ENCODE measurements at places on chromosomes 3 and 15.

DNA sequence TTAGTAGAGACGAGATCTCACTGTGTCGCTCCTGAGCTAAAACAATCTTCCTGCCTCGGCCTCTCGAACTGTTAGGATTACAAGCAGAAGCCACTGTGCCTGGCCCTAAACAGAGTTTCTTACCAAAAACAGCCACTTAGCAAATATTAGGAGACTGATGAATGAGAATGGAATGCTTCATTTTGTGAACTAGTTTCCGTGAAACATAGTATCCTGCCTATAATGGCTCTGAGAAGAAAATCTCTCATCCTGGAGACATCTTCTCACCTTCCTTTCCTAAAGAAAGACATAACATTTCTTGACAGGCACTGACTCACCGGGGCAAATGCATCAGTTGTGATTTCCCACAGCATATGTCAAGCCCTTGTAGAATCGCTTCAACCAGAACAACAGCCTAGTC, 44.9 kb downstream of the GJD2 start:
- H3K4me3 ChIP-seq = no peak overlapping the region
- H3K4me1 ChIP-seq = peaks cover 6% of the 10 kb centered on the region
- H3K27me3 ChIP-seq = no peaks in the 10 kb centered on the region
- H3K36me3 ChIP-seq = no peaks in the 10 kb centered on the region
- no peak overlapping the region for H3K27ac ChIP-seq
- DNase-seq = no peak

- H3K4me3 ChIP-seq = no peak overlapping the region
- peaks cover 5% of the 10 kb centered on the region for H3K4me1 ChIP-seq
- DNase-seq = peak; percentile 62
- no peak overlapping the region for H3K27ac ChIP-seq
Observed at GRCh38 chr3:72255191-72255590, 470.2 kb upstream of the PROK2 start.

- DNase-seq = peak; percentile 79
- H3K27me3 ChIP-seq = no peaks in the 10 kb centered on the region
- H3K27ac ChIP-seq = peak overlapping the region; percentile 83
Observed at GRCh38 chr3:129892857-129893580, 492 bp downstream of the TMCC1 start.

DNA sequence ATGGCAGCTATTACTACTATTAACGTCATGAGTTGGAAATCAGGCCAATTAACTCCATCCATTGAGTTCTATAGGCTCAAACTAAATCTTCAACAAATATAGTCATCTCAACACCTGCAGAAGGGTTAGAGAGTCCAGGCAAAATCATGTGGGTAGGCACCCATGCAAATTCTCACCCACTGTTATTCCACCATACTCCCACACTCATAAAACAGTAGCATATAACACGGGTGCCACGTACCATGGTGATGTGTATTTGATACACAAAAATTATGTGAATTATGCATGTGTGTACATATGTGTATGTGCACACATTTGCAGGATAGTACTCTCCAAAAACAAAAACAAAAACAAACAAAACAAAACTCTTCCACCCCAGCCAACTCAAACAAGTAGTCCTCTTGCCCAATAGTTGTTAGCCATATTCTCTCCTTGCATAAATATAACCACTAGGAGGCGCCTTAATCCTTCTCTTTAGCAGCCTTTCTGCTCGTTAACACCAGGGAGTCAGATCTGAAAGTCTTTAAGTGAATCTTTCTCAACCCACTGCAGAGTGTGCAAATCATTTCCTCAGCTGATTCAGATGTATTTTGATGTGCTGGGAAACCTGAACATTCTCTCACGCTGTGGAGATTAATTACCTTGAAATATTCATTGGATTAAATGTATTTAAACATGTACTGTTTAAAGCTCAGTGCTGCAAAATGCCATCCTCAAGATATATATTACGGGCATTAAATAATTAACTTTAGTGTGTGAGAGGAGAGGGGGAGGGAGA, 38.0 kb upstream of the COPB2 start:
- no peak overlapping the region for H3K27ac ChIP-seq
- H3K4me1 ChIP-seq = no peaks in the 10 kb centered on the region
- peaks cover 1% of the 10 kb centered on the region for H3K36me3 ChIP-seq
- no peak overlapping the region for H3K4me3 ChIP-seq

GRCh38 chr15:67185051-67185450, 69.4 kb downstream of the AAGAB start:
- H3K27me3 ChIP-seq = no peaks in the 10 kb centered on the region
- H3K4me3 ChIP-seq = no peak overlapping the region
- peaks cover 1% of the 10 kb centered on the region for H3K36me3 ChIP-seq
- no peak for DNase-seq
- peak overlapping the region; percentile 81 for H3K27ac ChIP-seq

DNA sequence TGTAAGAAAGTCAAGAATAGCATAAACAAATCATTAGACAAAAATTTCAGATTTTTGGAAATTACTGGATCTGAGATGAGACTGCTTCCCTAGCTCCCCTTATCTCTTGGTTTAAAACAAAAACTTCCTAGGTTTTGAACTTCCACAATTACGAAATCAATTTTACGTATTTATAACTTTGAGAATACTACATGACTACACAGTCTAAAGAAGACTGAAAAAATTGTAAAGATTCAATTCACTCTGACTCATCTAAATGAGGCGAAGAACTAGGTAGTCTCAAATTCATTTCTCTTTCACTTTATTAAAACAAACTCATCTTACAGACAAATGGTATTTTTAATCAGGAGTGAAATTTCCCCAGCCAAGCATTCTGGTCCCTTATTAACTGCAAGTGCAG, 10.3 kb downstream of the CCDC54 start:
- no peak overlapping the region for H3K27ac ChIP-seq
- no peaks in the 10 kb centered on the region for H3K27me3 ChIP-seq
- no peak for DNase-seq
- no peak overlapping the region for H3K4me3 ChIP-seq

DNA sequence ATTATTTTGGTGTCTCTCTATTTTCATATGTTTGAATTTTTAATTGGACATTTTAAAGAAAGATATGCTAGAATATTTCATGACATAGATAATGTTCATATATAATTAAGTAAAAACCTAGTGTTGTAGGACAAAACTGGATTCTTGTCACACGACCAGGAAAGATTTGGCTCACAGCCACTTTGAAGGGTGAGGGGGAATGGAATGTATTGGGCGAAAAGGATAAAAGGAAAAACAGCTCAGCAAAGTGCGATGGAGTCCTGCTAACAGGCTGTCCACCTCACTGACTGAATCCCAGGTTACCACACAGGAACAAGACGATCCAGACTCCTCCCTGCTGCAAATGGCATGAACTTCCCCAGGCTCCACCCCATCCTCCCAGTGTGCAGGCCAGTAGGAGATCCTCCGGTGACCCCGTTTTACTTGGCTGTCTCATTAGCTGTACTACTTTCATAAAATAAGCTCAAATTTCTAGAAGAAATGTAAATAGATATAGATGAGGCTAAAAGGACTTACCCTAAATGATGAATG, 186.2 kb downstream of the CD47 start:
- no peak overlapping the region for H3K27ac ChIP-seq
- H3K27me3 ChIP-seq = no peaks in the 10 kb centered on the region
- no peaks in the 10 kb centered on the region for H3K4me1 ChIP-seq
- no peak for DNase-seq

DNA sequence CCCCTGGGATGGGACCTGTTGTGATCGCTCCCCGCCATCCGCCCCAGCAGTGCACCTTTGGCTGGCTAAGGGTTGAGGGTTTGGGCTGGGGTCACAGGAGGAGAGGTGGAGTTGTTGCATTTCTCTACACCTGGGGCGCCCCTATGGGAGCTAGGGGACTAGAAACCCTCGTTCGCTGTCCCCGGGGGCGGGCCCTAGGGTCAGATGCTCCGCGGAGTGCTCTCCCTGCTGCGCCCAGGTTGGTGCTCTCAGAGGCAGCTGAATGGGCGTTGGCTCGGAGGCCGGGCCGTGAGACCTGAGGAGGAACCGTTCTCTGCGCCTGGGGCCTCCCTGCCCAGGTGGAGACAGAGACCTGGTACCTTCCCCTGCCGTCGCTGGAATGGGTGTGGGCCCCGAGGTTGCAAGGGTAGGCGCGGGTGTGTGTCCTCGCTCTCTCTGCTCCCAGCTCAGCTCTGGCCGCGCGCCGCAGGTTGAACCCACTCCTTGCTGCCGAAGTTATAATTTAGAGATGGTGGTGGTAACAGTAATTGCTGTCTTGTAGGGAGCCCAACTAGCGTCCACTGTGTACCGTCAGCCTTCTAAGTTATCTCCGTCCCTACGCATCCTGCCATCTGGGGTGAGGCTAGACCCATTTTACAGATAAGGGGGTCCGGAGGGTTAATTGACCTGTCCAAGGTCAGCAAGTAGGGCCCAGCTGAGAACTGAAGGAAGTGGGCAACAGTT, 965 bp downstream of the FLNB start:
- peak overlapping the region; percentile 37 for H3K27ac ChIP-seq
- H3K36me3 ChIP-seq = no peaks in the 10 kb centered on the region
- DNase-seq = peak; percentile 61
- H3K27me3 ChIP-seq = no peaks in the 10 kb centered on the region
- H3K4me1 ChIP-seq = peaks cover 1% of the 10 kb centered on the region
- peak overlapping the region; percentile 54 for H3K4me3 ChIP-seq

DNA sequence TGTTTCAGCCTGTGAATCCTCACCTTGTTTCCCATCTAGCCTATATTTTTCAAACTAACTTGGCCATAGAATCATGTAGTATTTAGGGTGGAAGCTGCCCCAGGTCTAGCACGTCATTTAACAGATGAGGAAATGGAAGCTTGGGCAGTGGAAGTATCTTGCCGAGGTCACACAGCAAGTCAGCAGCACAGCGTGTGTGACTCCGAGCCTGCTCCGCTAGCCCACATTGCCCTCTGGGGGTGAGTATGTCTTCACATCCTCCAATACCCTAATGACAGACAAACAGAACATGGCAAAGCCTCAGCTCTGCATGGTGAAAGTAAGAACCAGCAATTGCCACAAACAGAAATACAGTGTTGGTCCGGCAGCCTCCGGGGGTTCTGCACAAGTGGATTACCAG, 2.2 kb upstream of the CCR5 start:
- H3K36me3 ChIP-seq = no peaks in the 10 kb centered on the region
- no peaks in the 10 kb centered on the region for H3K27me3 ChIP-seq
- H3K4me3 ChIP-seq = no peak overlapping the region
- H3K27ac ChIP-seq = no peak overlapping the region
- H3K4me1 ChIP-seq = no peaks in the 10 kb centered on the region
- peak; percentile 88 for DNase-seq

DNA sequence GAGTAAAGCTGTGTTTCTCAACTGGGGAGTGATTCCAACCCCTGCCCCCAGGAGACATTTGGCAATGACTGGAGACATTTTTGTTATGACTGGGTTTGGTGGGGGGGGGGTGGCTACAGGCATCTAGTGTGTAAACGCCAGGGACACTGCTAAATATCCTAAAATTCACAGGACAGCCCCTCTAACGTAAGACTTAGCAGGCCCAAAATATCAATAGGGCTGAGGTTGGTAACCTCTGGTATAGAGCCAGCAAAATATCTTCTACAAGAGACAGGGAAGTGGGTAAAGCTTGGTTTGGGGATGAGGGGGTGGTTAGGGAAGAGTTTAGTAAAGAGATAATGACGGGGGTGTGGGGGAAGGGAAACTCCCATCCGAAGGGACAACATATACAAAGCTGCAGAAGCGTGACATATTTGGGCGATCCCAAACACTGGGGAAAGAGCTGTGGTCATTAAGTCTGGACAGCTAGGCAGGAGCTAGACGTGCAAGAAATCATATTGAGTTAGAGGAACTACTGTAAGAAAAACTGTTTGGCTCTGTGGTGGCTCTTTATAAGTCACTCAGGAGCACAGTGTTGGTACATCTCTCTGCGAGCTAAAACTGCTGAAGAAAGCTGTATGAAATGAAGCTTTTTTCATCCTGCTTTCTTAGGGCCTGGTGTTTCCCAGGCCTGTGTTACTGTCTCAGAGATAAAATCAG, 697 bp upstream of the TRIM69 start:
- no peaks in the 10 kb centered on the region for H3K4me1 ChIP-seq
- peak; percentile 81 for DNase-seq
- no peaks in the 10 kb centered on the region for H3K27me3 ChIP-seq
- no peaks in the 10 kb centered on the region for H3K36me3 ChIP-seq
- H3K4me3 ChIP-seq = no peak overlapping the region

DNA sequence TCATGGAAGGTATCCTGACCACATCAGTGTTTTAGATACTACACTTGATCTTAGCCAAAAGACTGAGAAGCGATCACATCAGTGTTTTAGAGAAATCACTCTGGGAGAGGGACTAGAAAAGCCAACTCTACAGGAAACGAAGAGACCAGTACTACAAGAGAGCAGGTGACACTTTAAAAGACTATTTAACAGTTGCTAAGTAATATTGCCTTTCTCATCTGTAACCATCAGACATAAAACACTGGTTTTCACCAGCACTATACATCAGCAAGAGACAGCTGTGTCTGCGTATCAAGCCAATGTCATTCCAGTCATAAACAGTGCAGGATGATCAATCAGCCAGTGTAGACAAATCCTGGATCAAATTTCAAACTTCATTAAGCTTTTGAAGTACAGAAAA, 66.7 kb downstream of the GLB1 start:
- no peak overlapping the region for H3K4me3 ChIP-seq
- H3K27me3 ChIP-seq = no peaks in the 10 kb centered on the region
- H3K4me1 ChIP-seq = no peaks in the 10 kb centered on the region
- no peak overlapping the region for H3K27ac ChIP-seq
- peaks cover 5% of the 10 kb centered on the region for H3K36me3 ChIP-seq
